SJCRH30 (cell line): ENCODE measurements at places on chromosomes 3 and 15. TPM values are rescaled to one million over a fixed set of nuclear protein-coding genes. Genes with fewer than 3 reads are reported as not detected.

Gene HDC
- not detected in 2 replicates for total RNA-seq

Gene FAM3D
- not detected in 2 replicates for total RNA-seq

Gene IQCF6
- not detected in 2 replicates for total RNA-seq

Gene SLC9C1
- total RNA-seq = not detected in 2 replicates

Gene CAND2
- 3.4 and 4.9 TPM in 2 replicates for total RNA-seq

Gene TMOD2
- total RNA-seq = 3.1 and 3.2 TPM in 2 replicates

Gene ZNF385D
- total RNA-seq = 0.02 and 0.20 TPM in 2 replicates

Gene SYNPR
- not detected in 2 replicates for total RNA-seq

Gene RTP1
- total RNA-seq = not detected in 2 replicates

Gene HTR3E
- 6.5 and 8.0 TPM in 2 replicates for total RNA-seq

Gene DNAH12
- total RNA-seq = 1.3 and 1.4 TPM in 2 replicates

Gene SLC9A9
- 0.94 and 1.4 TPM in 2 replicates for total RNA-seq

Gene MFAP1
- total RNA-seq = 44.2 and 48.4 TPM in 2 replicates

Gene DTX3L
- total RNA-seq = 12.7 and 13.1 TPM in 2 replicates
